ENCODE measurements at places on chromosomes 5 and 9. TPM values are rescaled to one million over a fixed set of nuclear protein-coding genes. Genes with fewer than 3 reads are reported as not detected.

GRCh38 chr9:108671176-108671575, 184.6 kb downstream of the ACTL7B start:
- DNase-seq, result peak; percentile 36

Gene OBP2B
- not detected for total RNA-seq

GRCh38 chr5:169851321-169851850, 128.9 kb downstream of the INSYN2B start:
- no peak for DNase-seq

- no peak for DNase-seq
These were observed at the start of gene NXNL2 for GRCh38 chr9:88534456-88535225. Gene NXNL2, plus strand, starts transcription at chr9:88535178. Its CDS starts 257 bp downstream, at chr9:88535435.

Gene SPATA31C1
- total RNA-seq, result not detected

- DNase-seq, result no peak
These were observed 188.7 kb upstream of the POU5F2 start for GRCh38 chr5:93930098-93930497.

GRCh38 chr5:35182910-35183535, 47.3 kb downstream of the PRLR start:
- peak; percentile 78 for DNase-seq

Gene GTF3C4
- 14.6 TPM for total RNA-seq

- DNase-seq, result peak; percentile 51
These were observed 165.3 kb downstream of the ERCC6L2 start for GRCh38 chr9:96040591-96041461.

Gene DMRT3
- total RNA-seq, result not detected

GRCh38 chr9:34710023-34710422, at the start of gene CCL21:
Gene CCL21, minus strand, starts transcription at chr9:34710136. Its CDS starts 70 bp downstream, at chr9:34710066.
- DNase-seq, result no peak
